Stimulated activated CD4-positive, alpha-beta T cell treated with anti-CD3 and anti-CD28 coated beads, TNF-alpha, amount 100 ng/mL, for 48 hours (primary cell): ENCODE measurements at places on chromosomes 11 and 22.

- DNase-seq, result no peak
Measured at GRCh38 chr11:18452927-18453326, 2.7 kb upstream of the LDHAL6A start.

DNA sequence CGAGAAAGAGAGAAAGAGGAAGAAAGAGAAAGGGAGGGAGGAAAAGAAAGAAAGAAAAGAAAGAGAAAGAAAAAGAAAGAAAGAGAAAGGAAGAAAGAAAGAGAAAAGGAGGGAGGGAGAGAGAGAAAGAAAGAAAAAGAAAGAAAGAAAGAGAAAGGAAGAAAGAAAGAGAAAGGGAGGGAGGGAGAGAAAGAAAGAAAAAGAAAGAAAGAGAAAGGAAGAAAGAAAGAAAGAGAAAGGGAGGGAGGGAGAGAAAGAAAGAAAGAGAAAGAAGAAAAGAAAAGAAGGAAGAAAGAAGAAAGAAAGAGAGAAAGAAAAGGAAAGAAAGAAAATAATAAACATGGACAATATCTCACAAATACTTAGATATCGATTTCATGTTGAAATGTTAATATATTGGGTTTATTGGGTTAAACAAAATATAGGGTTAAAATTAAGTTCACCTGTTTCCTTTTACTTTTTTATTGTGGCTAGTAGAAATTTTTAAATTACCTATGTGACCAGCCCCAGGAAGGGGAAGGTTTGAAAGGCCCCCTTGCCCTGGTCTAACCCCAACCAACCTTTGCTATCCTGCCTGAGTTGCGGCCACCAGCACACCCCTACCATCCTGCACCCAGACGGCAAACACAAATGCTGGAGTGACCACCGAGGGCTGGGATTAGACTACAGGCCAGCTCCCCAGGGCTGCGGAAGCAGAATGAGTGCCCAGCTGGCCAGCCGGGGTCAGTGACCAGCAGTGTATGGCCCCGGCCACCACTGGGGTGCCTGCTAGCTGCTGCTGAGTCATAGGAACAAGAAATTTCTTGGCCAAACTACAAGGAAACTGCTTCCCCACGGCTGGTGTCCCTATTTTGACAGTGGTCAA is 81.0 kb upstream of the FGF3 start:
- no peak for DNase-seq

GRCh38 chr22:27597703-27598444 is 203.7 kb downstream of the MN1 start:
- DNase-seq, result no peak

DNA sequence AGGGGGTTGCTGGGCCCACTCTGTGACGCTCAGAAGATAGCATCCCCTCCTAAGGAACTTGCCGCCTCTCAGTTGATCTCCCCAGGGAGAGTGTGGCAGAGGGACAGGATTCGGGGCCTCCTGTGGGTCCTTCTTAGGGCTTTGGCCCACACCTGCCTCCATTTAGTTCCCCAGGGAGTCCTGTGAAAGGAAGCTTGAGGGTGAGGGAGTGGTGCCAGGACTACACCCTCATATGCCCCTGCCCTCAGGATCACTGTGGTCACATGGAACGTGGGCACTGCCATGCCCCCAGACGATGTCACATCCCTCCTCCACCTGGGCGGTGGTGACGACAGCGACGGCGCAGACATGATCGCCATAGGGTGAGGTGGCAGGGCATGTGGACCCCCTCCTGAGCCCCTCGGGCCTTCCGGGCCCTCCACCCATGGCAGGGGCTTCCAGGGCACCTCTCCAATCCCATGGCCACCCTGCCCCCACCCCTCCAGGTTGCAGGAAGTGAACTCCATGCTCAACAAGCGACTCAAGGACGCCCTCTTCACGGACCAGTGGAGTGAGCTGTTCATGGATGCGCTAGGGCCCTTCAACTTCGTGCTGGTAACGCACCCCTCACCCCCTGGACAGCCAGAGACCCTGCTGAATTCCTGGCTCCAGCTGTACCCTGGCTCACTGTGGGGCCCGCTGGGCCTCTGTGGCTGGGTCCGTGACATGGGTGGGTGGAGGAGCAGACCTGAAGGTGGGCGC is 3.5 kb downstream of the INPP5J start:
- DNase-seq, result no peak

DNA sequence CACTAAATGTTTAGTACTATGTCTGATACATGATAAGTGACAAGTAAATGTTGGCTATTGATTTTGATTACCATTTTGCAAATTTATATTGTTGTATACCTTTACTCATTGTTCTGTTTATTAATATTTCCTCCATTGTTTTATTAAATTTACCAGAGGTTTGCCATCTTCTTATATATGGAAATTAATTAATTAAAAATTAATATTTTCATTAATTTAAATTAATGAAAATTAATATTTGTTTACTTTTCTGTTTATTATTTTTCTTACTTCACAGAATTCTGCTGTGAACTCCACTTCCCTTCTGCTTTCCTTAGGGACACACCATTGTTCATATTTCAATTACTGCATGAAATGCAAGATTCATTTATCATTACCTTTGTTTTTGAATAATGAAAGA is 331.0 kb downstream of the LARGE1 start:
- no peak for DNase-seq

DNA sequence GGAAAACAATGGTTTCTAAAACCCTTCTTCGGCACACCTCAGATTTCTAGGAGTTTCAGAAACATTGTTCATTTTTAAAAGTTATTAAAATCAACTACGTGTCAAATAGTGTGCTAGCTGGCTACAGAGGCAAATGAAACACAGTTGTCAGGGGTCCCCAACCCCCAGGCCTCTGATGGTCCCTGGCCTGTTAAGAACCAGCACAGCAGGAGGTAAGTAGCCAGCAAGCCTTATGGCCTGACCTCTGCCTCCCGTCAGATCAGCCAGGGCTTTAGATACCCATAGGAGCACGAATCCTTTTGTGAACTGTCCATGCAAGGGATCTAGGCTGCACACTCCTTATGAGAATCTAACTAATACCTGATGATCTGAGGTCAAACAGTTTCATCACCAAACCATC is 648.2 kb downstream of the FAM181B start:
- DNase-seq, result no peak

- DNase-seq, result no peak
Measured at GRCh38 chr22:20463324-20464095, 25.9 kb upstream of the SCARF2 start.

GRCh38 chr11:71221201-71221600 is 31.2 kb downstream of the SHANK2 start:
- DNase-seq, result no peak

DNA sequence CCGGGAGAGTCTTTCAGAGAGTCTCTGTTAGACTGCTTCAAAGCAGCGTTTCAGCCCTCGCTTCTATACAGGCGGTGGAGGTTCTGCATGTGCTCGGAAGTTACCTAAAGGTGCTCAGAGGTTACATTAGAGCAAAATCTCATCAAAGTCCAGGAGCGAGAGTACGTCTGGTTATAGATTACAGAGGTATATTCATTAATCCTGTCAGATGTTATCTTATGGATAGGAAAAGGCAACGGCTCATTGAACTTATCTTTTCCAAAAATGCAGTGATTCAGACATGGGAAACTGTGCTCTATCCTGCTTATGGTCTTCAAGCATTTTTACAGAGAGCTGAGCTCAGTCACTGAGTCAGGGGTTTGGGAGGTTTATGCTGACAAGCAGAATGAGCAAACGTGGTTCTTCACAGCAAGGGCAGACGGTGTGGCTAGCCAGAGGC is 9.1 kb upstream of the ZBED5 start:
- DNase-seq, result no peak

GRCh38 chr22:19086417-19086816 is 35.8 kb downstream of the DGCR2 start:
- no peak for DNase-seq

DNA sequence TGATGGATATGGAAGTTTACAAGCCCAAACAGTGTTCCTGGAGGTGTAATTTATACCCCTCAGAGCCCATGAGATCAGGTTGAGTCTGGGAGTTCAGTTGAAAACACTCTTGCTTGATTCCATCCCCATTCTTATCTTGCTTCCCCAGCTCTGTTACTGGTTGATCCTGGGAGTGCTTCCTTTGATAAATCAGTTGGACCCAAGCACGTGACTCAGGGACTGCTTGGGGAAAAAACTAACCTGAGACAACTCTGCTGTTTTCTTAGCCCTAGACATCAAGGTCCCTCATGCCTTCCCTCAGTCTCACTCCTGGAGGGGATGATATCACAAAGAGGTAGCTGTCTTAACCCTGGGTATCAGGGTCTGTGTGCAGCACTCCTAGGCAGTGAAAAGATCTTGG is 35.0 kb upstream of the SLC1A2 start:
- no peak for DNase-seq

- no peak for DNase-seq
Measured at GRCh38 chr22:50101870-50102565, 12.2 kb downstream of the MOV10L1 start.

DNA sequence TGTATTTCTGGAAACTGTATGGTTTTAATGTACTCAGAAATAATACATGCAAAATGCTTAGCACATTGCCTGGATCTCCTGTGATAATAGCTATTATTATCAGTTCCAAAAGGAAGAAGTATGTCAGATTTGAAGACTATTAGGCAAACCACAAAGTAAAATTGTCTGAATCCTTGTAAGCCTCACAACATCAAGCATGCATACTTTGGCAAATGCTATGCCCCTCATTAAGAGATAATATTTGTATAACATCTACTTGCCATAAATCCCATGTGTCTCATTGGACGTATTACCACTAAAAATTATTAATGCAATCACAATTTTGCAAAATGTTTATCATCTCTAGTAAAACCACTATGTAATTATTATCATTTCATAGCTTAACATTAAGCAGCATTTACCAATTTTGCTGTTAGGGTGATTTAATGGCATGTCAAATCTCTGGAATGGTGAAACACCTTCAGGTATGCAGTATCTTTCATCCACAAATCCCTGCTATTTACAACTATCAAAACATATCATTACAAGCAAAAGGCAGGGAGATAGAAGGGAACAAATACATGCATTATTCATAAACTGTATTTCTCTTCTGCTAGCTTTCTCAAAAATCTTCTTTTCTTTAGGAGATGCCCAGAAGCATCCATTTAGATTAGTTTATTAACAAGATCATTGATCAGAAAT is 974.6 kb upstream of the RAG2 start:
- no peak for DNase-seq

GRCh38 chr11:117010808-117011540 is 87.3 kb downstream of the SIK3 start:
- no peak for DNase-seq

DNA sequence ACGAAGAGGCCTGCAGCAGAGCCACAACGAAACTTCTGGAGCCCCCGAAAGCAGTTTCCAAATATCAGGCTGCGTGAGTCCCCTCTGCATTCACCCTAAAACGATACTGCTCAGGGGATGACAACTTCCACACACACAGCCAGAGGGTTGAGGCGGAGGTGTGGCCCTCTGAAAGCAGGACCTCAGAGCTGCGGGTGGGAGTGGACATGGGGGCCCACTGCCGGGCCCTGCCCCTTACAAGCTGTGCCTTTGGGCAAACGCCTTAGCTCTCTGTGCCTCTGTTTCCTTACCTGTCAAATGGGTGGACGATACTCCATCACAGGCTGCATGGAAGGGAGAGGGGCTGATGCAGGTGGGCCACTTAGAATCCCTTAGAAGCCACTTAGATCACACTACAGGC is 53.1 kb downstream of the TRMU start:
- DNase-seq, result no peak

DNA sequence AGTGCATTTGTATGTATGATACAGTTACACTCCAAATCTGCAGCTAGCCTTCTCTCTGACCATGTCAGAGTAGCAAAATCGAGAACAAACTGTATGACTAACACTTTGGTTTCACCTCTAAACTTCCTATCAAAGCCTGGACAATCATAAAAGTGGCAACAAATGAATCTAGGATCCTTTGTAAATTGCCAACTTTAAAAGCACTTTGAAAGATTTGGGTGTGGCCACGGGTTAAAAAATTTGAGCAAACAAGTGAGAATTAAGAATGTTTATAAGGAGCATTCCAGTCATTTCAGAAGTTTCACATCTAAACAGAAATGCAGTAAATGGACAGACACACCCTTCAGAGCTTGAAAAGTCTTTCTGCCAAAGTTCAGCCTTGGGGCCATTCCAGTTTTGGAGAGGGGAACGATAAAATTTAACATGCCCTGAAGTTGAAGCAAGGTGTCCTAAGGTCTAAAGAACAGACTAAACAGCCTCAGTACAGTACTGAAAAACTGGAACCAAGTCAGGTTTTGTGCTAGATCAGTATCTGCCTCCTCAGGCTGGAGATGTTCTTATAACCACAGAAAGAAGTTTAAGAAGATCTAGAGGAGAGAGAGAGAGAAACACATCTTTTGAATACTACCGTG is 181.9 kb upstream of the BDNF start:
- DNase-seq, result no peak

- no peak for DNase-seq
Measured at GRCh38 chr11:69592986-69593650, 47.8 kb upstream of the CCND1 start.

DNA sequence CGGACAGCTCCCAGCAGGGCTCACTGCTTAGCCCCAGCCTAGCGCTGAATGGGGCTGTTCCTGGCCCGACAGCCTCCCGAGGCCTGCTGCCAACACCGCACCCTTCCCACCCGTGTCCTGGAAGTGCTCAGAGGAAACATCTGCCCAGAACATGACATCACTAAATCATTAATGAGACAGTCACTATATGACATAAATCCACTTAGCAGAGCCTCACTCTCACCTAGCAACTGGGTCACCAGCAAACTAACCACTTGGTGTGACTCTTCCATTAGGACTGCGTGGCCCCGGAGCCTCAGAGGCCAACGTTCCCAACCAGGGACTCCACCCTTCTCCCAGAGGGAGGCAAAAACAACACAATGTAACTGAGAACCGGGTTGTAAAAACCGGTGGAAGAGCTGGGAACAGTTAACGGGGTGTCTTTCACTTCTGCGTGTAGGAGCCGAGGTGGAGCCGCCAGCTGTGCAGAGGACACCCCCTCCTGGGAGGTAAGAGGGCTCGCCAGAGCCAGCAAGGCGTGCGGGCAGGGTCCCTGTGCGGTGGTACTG is 21.4 kb upstream of the PACSIN2 start:
- DNase-seq, result no peak

- DNase-seq, result no peak
Measured at GRCh38 chr11:36988556-36988955, 390.5 kb upstream of the RAG2 start.

DNA sequence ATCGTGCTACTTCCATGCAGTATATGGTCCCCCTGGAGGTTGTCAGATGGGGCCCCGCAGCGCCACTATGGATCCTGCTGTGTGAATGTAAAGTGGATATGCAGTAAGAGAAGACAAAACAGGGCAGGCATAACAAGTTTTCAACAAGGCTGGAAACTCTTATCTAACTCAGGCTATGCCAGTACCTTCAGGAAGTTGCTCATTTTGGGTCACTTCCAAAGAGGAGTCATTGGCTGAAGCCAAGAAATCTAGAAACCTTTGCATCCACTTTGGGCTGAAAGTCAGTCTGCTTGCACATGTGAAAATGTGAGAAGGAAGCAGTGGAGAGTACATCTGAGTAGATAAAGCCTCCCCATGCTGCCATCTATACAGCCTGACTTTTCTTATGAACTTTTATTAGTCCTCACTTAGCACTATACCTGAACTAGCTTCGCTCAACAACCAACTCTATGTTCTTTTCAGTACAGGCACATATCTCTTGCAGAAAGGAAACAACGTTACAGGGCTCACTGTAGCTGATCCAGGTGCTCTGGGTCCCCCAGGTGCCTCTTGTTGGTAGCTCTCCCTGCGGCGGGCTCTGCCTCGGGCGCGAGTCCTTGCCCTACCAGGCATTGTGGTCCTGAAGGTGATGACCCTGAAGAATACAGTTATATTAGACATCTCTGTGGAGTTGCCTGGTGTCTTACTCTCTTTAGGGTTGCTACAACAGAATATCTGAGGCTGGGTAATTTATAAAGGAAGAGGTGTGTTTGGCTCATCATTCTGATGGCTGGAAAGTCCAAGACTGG is 12.4 kb downstream of the PIWIL3 start:
- no peak for DNase-seq
